Brain (organoid and tissue), 16 donors: ENCODE measurements at places on chromosomes 6 and 20.

DNA sequence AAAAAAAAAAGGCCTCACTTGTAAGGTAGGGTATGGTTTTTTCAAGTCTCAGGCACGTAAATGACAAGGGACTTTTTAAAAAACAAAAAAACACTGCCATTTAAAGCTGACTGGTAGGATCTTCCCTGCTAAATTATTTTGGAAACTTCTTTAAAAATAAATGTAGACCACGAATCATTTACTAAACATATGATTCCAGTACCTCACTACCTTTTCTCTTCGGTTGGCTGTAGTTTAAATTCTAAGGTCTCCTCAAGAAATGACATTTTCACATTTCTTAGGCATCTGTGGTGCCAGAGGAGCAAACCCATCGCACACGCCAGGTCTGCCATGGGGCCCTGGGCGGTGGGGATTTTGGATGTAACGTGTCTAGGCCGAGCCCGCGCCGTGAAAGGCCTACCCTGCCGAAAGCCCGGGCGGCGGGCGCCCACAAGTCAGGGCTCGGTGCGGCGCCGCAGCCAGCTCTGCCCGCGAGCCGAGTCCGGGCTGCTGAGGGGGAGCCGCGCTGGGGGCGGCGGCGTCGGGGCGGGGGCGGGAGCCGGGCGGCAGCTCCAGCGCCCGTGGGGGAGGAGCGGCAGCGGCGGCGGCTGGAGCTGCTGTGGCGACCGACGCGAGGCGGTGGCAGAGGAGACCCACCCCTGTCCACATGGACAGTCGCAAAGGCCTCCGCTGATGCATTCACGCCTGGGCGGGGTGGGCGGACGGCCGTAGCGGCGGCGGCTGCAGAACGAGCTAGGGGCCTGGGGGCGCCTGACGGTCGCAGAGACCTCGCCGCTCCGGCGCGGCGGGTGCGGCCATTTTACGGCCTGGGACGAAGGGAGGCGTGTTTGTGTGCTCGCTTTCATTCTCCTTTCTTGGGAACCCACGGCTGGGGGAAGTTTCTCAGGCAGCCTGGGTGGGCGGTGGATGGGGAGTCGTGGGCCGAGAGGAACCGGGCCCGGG is at the start of gene SENP6:
Gene SENP6, plus strand, starts transcription at position 577 of the 942 bp plus-strand sequence. CDS start 645 bp downstream, outside the sequence.
- peak; percentile 91 for DNase-seq

DNA sequence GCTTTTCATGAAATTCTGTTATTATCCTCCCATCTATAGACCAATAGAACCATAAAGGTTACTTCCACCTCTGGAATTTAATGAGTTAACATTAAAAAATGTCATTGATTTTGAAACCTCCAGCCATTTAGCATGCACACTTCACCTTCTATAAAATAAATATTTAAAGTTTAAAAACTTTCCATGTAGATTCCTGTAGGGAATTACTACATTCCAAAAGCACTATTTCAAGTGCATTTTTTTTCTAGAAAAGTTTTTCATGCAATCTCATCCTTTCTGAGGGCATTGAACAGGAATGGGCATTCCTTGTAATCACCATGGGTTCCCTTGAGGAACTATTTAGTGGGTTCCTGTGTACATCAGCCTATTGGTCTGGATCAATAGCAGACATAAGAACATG is 253.8 kb upstream of the RIN2 start:
- no peak for DNase-seq

DNA sequence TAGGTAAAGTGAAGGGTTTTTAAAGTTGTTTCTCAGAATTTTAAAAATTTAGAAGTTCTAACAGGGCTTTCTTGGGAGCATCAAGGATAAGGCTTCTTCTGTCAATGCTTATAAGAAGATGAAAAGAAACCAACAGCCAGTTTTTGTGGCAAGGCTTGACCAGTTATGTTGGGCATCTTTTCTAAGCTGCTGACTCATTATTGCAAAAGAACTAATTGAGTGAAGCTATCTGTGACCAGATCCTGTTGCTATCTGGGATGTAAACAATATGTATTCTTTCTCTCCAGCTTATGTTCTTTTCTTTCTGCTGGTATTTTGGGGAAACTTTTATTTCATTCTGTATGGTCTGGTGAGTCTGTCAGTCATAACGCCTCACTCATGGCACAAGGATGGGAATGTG is 643.8 kb downstream of the HDGFL1 start:
- DNase-seq, result no peak

- no peak for DNase-seq
These were observed 64.0 kb downstream of the THBS2 start for GRCh38 chr6:169189686-169190085.

- DNase-seq, result no peak
These were observed 36.2 kb upstream of the ANGPT4 start for GRCh38 chr20:952196-952795.

DNA sequence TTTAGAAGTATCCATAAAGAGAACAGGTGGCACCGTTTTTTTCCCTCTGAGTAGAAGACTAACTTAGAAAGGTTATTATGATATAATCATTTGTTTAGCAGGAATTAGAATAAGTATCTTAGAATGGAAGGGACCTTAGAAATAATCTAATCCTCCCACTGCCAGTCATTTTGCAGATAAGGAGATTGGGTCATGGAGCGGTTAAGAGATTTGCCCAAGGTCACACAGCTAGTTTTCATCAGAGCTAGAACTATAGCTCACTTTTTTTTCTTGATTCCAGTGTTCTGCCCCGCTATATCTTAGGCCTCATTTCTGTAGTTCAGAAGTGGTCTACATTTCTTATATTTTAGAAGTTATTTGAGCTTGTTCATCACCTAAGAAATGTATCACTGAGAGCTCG is 139.6 kb downstream of the PRL start:
- DNase-seq, result no peak

DNA sequence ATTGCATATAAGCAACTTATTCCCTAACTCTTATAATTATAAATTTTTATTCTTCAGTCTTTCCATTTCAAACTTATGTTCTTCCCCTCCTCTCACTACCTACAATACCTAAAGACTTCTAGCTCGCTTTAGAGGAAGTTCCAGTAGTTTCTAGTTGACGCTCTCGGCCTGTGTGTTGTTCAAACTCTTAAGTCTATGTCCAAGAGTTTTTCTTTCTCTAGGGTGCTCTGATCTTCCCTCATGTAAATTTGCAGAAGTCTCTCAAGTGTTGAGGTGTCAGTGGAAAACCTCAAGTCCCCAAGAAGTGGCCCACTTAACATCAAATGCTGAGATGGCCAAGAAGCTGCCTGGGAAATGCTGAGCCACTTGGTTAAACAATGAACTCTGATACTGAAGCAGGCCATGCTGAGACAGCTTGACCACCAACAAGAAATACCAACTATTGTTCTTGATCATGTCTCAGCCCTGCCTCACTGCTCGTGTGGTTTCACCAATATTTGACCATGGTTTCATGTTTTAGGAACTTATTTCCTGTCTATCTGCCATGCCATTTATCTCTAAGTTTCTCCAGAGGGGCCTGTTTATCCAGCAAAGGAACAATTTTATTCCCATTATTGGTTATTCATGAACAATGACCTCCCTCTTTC is 100.9 kb upstream of the TCF21 start:
- DNase-seq, result no peak

DNA sequence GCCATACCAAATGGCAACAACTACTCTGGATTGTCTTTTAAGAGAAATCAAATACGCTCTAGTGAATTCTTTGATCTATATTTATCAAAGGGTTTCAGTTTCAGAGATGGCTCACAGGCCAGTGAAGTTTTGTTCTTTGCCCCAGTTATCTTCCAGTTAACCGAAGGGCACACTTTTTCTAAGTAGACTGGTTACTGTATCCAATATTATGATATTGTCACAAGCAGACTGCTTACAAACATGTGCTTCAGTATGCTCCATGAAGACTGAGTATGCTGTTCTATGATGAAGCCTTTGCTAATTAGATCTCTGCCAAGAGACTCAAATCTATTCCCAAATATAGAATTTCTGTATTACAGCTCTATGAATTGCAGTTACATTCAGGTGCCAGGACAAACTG is 181.1 kb downstream of the REV3L start:
- DNase-seq, result no peak

GRCh38 chr6:47134476-47135189 is 92.5 kb upstream of the ADGRF1 start:
- DNase-seq, result peak; percentile 36

DNA sequence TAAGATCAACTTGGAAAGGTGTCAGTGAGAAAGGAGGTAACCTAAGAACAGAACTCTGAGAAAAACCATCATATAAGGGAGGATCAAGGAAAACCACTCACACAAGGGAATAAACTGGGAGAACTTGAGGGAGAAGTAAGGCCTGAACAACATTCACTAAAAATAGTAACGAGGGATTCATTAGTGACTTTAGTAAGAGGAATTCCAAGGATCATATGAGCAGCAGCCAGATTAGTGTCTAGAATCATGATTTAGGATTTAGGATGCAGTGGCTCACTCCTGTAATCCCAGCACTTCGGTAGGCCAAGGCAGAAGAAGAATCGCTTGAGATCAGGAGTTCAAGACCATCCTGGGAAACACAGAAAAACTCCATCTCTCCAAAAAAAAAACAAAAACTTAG is 376.5 kb upstream of the MARCKS start:
- no peak for DNase-seq
